GOT3 (cell line): ENCODE measurements at places on chromosomes 7 and 10.

GRCh38 chr7:155973451-155973997, 161.3 kb upstream of the SHH start:
- DNase-seq, result no peak

- no peak for DNase-seq
Measured at GRCh38 chr10:32417911-32418547, 27.9 kb upstream of the CCDC7 start.

DNA sequence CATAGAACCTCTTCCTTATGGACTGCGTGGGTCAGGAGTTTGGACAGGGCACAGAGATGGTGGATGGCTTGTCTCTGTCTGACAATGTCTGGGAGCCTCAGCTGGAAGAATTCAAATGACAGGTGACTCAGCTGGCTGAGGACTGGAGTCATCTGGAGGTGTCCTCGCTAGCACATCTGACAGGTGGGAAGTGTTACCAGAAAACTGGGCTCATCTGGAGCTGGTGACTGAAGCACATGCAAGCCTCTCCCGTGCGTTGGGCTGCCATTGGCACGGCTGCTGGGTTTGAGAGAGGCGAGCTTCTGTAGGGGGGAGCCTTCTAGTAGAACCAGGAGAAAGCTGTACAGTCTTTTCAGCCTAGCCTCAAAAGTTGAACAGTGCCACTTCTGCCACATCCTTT, 71.0 kb downstream of the CELF2 start:
- no peak for DNase-seq

GRCh38 chr10:126455766-126456405, 67.6 kb upstream of the ADAM12 start:
- DNase-seq, result no peak

- DNase-seq, result no peak
Measured at GRCh38 chr10:106551501-106552062, 612.9 kb downstream of the SORCS1 start.
